ENCODE measurements at places on chromosomes 4 and X. TPM values are rescaled to one million over a fixed set of nuclear protein-coding genes. Genes with fewer than 3 reads are reported as not detected.
A peak's percentile ranks its signal among the peaks of the same experiment; 100 is the strongest.

DNA sequence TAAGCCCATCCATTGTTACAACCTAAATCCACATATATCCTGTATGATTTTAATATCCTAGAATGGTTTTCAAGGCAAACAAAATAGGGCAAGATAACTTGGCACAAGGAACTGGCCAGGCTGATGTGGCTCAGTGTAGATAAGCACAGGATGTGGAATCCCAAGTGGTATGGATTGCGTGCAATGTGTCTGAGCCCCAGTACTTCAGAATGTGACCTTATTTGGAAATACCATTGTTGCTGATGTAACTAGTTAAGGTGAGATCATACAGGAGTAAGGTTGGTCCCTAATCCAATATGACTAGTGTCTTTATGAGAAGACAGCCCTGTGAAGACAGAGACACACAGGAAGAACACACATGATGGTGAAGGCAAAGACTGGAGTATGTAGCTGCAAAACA lies 72.4 kb downstream of the IL21 start:
- peaks cover 3% of the 10 kb centered on the region for H3K4me1 ChIP-seq
- H3K4me3 ChIP-seq: no peak overlapping the region
- no peaks in the 10 kb centered on the region for H3K27me3 ChIP-seq
- H3K27ac ChIP-seq: no peak overlapping the region
- no peaks in the 10 kb centered on the region for H3K36me3 ChIP-seq

DNA sequence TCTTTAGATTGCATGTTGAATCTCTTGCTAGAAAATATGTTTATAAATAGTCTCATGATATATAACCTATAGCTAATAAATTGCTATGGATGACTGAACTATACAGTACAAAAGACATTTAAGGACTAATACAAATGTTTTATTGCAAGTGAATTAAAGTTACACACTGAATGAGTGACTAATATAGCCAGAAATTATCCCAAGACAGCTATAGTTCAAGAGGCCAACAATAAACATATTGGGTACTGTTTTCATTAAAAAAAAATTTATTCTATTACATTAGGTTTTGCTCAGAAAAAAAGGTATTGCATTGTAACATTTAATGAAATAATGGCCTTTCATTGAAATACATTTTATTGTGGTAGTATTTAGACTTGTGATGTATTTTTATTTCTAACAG lies 819.1 kb downstream of the TRIML1 start:
- peaks cover 44% of the 10 kb centered on the region for H3K27me3 ChIP-seq
- peaks cover 12% of the 10 kb centered on the region for H3K4me1 ChIP-seq
- H3K36me3 ChIP-seq: no peaks in the 10 kb centered on the region
- no peak for DNase-seq

- H3K4me3 ChIP-seq: no peak overlapping the region
- H3K27ac ChIP-seq: no peak overlapping the region
- H3K4me1 ChIP-seq: no peaks in the 10 kb centered on the region
- no peaks in the 10 kb centered on the region for H3K27me3 ChIP-seq
- H3K36me3 ChIP-seq: no peaks in the 10 kb centered on the region
Observed at GRCh38 chrX:12610079-12610478, 181.1 kb upstream of the PRPS2 start.

- no peak overlapping the region for H3K27ac ChIP-seq
- H3K27me3 ChIP-seq: no peaks in the 10 kb centered on the region
- no peak overlapping the region for H3K4me3 ChIP-seq
- H3K36me3 ChIP-seq: no peaks in the 10 kb centered on the region
- no peaks in the 10 kb centered on the region for H3K4me1 ChIP-seq
Observed at GRCh38 chr4:83219344-83220331, 65.0 kb downstream of the COQ2 start.

DNA sequence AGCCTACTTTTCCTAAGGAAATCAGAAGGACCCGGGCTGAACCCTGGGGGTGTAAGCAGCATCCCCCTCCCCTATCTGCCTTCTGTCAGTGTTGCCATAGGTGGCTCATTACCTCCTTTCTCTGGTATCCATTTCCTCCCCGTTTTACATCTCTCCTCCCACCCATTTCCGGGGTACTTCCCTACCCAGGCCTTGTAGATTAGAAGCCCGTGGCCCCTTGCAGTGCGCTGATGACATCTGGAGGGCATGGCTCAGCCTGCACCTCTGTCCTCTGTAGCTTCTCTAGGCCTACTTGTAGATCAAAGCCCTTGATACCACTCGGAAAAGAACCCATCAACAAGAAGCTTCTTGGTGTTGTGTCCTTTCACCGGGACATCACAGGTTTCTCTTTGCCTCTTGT lies 71.8 kb downstream of the NBDY start:
- no peak overlapping the region for H3K27ac ChIP-seq
- no peak overlapping the region for H3K4me3 ChIP-seq
- no peaks in the 10 kb centered on the region for H3K27me3 ChIP-seq
- DNase-seq: peak; percentile 55

DNA sequence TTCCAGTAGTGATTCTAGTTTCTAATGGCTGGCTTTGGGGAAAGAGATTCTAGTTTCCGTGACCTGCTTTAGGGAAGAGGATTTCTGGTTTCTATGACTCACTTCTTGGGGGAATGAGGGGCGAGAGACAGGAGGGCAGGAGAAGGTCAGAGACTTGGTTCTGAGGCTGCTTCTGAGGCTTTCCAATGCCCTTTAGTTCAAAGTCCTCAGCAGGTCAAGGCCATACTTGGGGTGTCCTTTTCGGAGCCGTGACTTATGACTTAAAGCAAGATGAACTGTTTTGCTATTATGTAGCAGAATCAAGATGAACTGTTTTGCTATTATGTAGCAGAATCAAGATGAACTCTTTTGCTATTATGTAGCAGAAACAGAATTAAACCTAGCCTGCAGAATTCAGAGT lies 52.2 kb upstream of the TLR3 start:
- no peaks in the 10 kb centered on the region for H3K36me3 ChIP-seq
- no peak overlapping the region for H3K27ac ChIP-seq
- no peak overlapping the region for H3K4me3 ChIP-seq
- DNase-seq: no peak
- no peaks in the 10 kb centered on the region for H3K27me3 ChIP-seq

DNA sequence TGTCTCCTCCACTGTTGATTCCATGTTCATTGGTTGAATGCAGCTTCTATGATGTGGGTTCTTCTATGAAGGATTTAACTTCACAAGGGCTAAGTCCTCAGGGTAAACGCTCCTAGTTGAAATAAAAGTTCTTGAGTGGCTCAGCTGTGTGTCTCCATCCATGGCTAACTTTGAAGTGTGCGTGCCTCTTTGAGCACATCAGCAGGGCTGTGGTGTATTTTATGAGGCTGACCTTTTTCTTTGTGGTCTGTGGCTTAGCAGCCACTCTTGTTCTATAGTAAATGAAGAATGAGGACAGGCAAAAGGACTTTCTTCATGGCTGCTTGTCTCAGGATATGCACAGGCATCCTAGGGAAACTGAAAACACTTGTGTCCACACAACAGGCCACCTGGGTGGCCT lies 88.5 kb downstream of the KIT start:
- H3K4me1 ChIP-seq: no peaks in the 10 kb centered on the region
- H3K27me3 ChIP-seq: no peaks in the 10 kb centered on the region
- H3K36me3 ChIP-seq: peaks cover 59% of the 10 kb centered on the region
- H3K4me3 ChIP-seq: no peak overlapping the region
- no peak overlapping the region for H3K27ac ChIP-seq

GRCh38 chrX:154793084-154793795 lies 12.0 kb downstream of the MPP1 start:
- H3K4me1 ChIP-seq: no peaks in the 10 kb centered on the region
- no peaks in the 10 kb centered on the region for H3K36me3 ChIP-seq
- H3K4me3 ChIP-seq: no peak overlapping the region
- no peaks in the 10 kb centered on the region for H3K27me3 ChIP-seq
- no peak for DNase-seq
- H3K27ac ChIP-seq: no peak overlapping the region

DNA sequence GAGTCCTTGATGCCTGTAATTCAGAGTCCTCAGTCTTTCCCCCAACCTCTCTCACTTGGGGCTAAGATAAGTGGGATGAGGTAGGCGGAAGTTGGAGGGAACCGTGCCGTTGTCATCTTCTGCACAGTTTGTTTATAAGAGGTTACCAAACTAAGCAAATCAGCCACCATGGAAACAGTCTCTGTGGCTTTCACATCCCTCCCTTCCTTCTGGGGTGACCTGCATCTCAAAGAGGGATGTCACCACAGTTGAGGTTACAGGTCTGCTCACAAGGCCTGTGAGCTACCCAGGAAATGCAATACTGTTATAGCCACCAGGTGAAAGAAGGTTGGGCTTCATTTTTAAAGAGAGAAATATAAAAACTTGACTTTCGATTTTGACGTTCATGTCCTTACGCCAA lies 26.3 kb downstream of the RTL5 start:
- H3K27me3 ChIP-seq: no peaks in the 10 kb centered on the region
- H3K4me1 ChIP-seq: no peaks in the 10 kb centered on the region
- H3K36me3 ChIP-seq: no peaks in the 10 kb centered on the region
- DNase-seq: no peak
- no peak overlapping the region for H3K27ac ChIP-seq

- no peaks in the 10 kb centered on the region for H3K4me1 ChIP-seq
- H3K4me3 ChIP-seq: no peak overlapping the region
- H3K27ac ChIP-seq: no peak overlapping the region
- DNase-seq: no peak
- no peaks in the 10 kb centered on the region for H3K27me3 ChIP-seq
- H3K36me3 ChIP-seq: no peaks in the 10 kb centered on the region
Observed at GRCh38 chr4:96874657-96875056, 1034.8 kb downstream of the PDHA2 start.

DNA sequence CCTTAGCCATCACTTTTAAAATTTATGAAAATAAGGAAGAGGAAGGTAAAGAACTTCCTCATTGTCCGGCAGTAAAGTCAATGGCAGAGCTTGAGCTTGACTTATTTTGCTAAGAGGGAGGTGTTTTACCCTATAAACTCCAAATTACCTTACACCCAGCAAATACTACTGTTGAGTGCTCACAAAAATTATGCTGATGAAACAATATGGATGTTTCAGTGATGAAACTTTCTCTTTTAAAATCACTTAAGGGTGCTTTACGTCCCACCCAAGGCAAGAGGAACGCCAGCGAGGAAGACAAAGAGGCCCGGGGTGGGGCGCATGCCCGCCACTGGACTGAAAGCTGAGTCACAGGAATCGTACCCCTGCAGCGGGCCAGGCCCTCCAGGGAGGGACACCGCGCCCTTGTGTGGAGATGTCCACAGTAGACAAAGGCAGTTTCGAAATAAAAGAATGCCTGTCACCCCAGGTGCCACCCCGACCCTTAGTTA lies 560 bp upstream of the TMSB4X start:
- peak overlapping the region; percentile 98 for H3K27ac ChIP-seq
- H3K27me3 ChIP-seq: no peaks in the 10 kb centered on the region
- H3K36me3 ChIP-seq: peaks cover 12% of the 10 kb centered on the region
- H3K4me1 ChIP-seq: no peaks in the 10 kb centered on the region

GRCh38 chr4:4507403-4507802 lies 34.4 kb downstream of the STX18 start:
- DNase-seq: no peak
- H3K4me3 ChIP-seq: no peak overlapping the region
- H3K27ac ChIP-seq: no peak overlapping the region
- no peaks in the 10 kb centered on the region for H3K36me3 ChIP-seq
- peaks cover 7% of the 10 kb centered on the region for H3K4me1 ChIP-seq
- H3K27me3 ChIP-seq: no peaks in the 10 kb centered on the region

DNA sequence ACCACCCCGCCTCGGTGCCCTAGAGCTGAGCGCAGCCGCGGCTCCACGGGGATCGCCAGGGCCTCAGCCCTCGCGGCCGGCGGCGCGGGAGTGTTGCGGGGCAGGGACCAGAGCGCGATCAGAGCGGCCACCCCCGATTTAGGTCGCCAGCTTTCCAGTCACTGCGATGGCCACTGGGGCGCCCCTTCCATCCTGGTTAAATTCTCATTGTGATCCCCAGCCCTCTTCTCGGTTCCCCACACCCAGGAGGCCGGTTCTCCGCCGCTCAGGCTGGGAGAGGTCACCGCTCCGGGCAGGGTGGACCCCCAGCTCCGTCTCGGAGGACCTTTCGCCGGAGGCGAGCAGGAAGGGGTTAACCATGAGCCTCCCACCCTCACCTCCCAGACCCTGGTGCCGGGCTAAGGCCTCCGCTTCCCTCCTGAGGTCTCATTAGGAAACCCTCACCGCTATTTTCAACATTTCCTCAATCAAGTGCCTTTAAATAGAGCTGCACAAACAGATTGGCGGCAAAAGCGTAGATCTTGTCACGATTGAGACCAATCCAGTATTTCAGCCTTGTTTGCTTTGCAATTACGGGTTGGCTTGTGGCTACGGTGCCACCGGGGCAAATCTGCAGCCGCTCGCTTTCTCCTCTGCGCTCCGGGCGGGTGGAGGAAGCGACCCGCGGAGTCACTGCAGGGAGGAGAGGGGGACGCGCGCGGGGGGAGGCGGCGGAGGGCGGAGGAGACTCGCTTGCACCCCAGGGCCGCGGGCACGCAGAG lies 8.3 kb upstream of the HAND2 start:
- peaks cover 100% of the 10 kb centered on the region for H3K27me3 ChIP-seq
- no peaks in the 10 kb centered on the region for H3K36me3 ChIP-seq
- H3K4me3 ChIP-seq: peak overlapping the region; percentile 78

GRCh38 chr4:113849771-113850170 lies 88.2 kb upstream of the CAMK2D start:
- no peaks in the 10 kb centered on the region for H3K4me1 ChIP-seq
- H3K27me3 ChIP-seq: no peaks in the 10 kb centered on the region
- no peak for DNase-seq
- no peak overlapping the region for H3K4me3 ChIP-seq

DNA sequence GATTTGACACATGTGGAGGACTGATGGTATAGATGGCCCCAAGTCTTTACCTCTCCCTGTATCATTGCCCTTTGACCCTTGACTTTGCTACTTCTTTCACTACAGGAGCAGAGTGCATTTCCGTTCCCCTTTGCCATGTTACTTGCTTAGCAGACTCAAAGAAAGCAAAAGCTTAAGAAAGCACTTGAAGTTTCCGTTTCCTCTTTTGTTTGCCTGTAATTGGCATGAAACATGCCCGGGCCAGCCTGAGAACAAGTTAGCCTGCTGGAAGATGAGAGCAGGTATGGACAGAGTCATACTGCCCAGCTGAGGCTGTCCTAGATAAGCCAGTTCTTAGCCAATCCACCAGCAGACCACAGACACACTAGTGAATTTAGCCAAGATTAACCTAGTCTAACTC lies 206.0 kb downstream of the BCOR start:
- no peaks in the 10 kb centered on the region for H3K4me1 ChIP-seq
- no peak overlapping the region for H3K4me3 ChIP-seq
- H3K27ac ChIP-seq: no peak overlapping the region
- no peaks in the 10 kb centered on the region for H3K36me3 ChIP-seq

GRCh38 chrX:13478740-13479451 lies 90.5 kb upstream of the EGFL6 start:
- no peak overlapping the region for H3K27ac ChIP-seq
- DNase-seq: no peak
- H3K4me3 ChIP-seq: no peak overlapping the region
- no peaks in the 10 kb centered on the region for H3K4me1 ChIP-seq
- no peaks in the 10 kb centered on the region for H3K27me3 ChIP-seq

NPFFR2 gene
- total RNA-seq: 0.25 TPM

PITX2 gene
- 32.7 TPM for total RNA-seq

CT47A7 gene
- not detected for total RNA-seq

C4orf51 gene
- total RNA-seq: 5.0 TPM

GJB1 gene
- 1.3 TPM for total RNA-seq

COL4A6 gene
- 169 TPM for total RNA-seq

SFRP2 gene
- total RNA-seq: 69.1 TPM

TKTL2 gene
- total RNA-seq: not detected

DUX4 gene
- total RNA-seq: not detected

VCX gene
- 0.64 TPM for total RNA-seq

PDHA2 gene
- not detected for total RNA-seq

TRAPPC11 gene
- 61.8 TPM for total RNA-seq
